Hepatocyte (in vitro differentiated cells): ENCODE measurements at places on chromosomes 2 and 18. TPM values are rescaled to one million over a fixed set of nuclear protein-coding genes. Genes with fewer than 3 reads are reported as not detected.
A peak's percentile ranks its signal among the peaks of the same experiment; 100 is the strongest.

CCDC121 gene
- 2.7 and 5.4 TPM in 2 replicates for polyA plus RNA-seq

KLHL14 gene
- polyA plus RNA-seq = 0.12 and 0.44 TPM in 2 replicates

RALBP1 gene
- polyA plus RNA-seq = 41.2 and 41.3 TPM in 2 replicates

RAD51AP2 gene
- 0.21 and 0.35 TPM in 2 replicates for polyA plus RNA-seq

CNTNAP5 gene
- 0.28 and 0.41 TPM in 2 replicates for polyA plus RNA-seq

TTC21B gene
- polyA plus RNA-seq = 5.7 and 7.9 TPM in 2 replicates

SCG2 gene
- polyA plus RNA-seq = 21.8 and 23.0 TPM in 2 replicates

CHRND gene
- not detected in 2 replicates for polyA plus RNA-seq

EVA1A gene
- 15.3 and 17.2 TPM in 2 replicates for polyA plus RNA-seq

LINC00305 gene
- 1.5 and 1.9 TPM in 2 replicates for polyA plus RNA-seq

LYPD6B gene
- 26.0 and 26.4 TPM in 2 replicates for polyA plus RNA-seq

DNA sequence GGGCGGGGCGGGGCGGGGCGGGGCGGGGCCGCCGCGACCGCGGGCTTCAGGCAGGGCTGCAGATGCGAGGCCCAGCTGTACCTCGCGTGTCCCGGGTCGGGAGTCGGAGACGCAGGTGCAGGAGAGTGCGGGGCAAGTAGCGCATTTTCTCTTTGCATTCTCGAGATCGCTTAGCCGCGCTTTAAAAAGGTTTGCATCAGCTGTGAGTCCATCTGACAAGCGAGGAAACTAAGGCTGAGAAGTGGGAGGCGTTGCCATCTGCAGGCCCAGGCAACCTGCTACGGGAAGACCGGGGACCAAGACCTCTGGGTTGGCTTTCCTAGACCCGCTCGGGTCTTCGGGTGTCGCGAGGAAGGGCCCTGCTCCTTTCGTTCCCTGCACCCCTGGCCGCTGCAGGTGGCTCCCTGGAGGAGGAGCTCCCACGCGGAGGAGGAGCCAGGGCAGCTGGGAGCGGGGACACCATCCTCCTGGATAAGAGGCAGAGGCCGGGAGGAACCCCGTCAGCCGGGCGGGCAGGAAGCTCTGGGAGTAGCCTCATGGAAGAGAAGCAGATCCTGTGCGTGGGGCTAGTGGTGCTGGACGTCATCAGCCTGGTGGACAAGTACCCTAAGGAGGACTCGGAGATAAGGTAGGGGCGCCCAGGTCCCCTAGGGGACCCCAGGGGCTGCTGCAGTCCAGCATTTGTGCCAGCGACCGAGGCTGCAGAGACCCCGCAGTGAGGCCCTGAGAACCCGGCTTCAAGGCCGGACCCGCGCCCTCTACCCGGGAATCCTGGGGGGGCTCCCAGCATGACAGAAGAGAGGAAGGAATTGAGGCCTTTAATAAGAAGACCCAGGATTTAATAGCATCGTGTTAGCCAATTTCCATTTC is at the start of gene KHK:
TSS of gene KHK (plus strand) at position 49 of the 870 bp plus-strand sequence. CDS start at position 537, 488 bp downstream.
- peak within 1 kb of the TSS; percentile 96 for H3K27ac ChIP-seq
- H3K36me3 ChIP-seq = no peaks in the 10 kb centered on the region
- peak within 1 kb of the TSS; percentile 91 for H3K4me3 ChIP-seq
- H3K27me3 ChIP-seq = no peaks in the 10 kb centered on the region
- peak; percentile 68 for DNase-seq

DNA sequence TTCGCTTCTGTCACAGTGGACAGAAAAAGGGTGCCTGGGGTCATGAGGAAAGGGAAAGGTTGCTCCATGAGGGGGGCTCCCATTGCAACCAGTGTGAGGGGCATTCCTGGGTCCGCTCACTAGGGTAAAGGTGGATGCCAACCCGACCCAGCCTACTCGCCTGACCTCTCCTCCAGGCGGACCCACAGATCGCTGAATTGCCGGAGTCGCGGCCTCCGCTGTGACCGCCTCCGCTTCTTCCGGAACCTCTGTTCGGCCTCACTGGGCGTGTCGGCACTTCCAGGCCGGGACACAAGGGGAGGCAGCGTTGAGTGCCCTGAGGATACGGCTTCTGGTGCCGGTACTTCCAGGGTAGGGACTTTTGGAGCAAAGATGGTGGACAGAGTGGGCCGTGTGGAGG is 57.1 kb downstream of the TRABD2A start:
- no peaks in the 10 kb centered on the region for H3K4me1 ChIP-seq
- H3K27ac ChIP-seq = no peak overlapping the region
- no peaks in the 10 kb centered on the region for H3K36me3 ChIP-seq
- no peak for DNase-seq
- H3K4me3 ChIP-seq = no peak overlapping the region
- H3K27me3 ChIP-seq = no peaks in the 10 kb centered on the region

- DNase-seq = no peak
- no peaks in the 10 kb centered on the region for H3K36me3 ChIP-seq
- H3K27me3 ChIP-seq = no peaks in the 10 kb centered on the region
- no peaks in the 10 kb centered on the region for H3K4me1 ChIP-seq
- no peak overlapping the region for H3K27ac ChIP-seq
- no peak overlapping the region for H3K4me3 ChIP-seq
Measured at GRCh38 chr2:145366341-145366740, 846.4 kb upstream of the ZEB2 start.

GRCh38 chr2:61272421-61273070 is 110.6 kb downstream of the C2orf74 start:
- no peak overlapping the region for H3K4me3 ChIP-seq
- H3K4me1 ChIP-seq = no peaks in the 10 kb centered on the region
- H3K27ac ChIP-seq = no peak overlapping the region

DNA sequence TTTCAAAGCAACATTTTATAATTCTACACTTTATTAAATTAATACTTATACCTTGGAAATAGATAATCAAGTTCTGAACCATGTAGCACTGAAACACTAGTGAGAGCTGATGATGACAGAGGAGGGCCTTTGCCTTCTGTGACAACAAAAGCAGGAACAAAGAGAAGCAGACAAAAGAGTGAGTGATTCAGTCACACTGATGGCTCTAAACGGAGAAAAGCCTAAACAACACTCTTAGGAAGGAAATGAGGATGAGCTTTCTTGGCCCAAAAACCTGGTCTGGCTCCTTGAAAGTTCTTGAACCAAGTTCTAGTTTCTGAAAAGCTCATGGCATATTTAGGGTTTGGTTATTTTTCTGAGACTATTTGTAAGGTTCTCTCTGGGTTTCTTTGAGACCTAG is 271.9 kb downstream of the DPP10 start:
- H3K36me3 ChIP-seq = no peaks in the 10 kb centered on the region
- H3K27ac ChIP-seq = no peak overlapping the region
- no peaks in the 10 kb centered on the region for H3K4me1 ChIP-seq
- no peaks in the 10 kb centered on the region for H3K27me3 ChIP-seq

GRCh38 chr2:128304715-128305554 is 13.7 kb downstream of the HS6ST1 start:
- no peak overlapping the region for H3K4me3 ChIP-seq
- no peaks in the 10 kb centered on the region for H3K27me3 ChIP-seq
- peak; percentile 92 for DNase-seq
- peaks cover 36% of the 10 kb centered on the region for H3K4me1 ChIP-seq
- no peaks in the 10 kb centered on the region for H3K36me3 ChIP-seq

- DNase-seq = no peak
- no peaks in the 10 kb centered on the region for H3K27me3 ChIP-seq
- no peaks in the 10 kb centered on the region for H3K4me1 ChIP-seq
- no peak overlapping the region for H3K4me3 ChIP-seq
- no peaks in the 10 kb centered on the region for H3K36me3 ChIP-seq
Measured at GRCh38 chr2:179072527-179072926, 22.6 kb upstream of the CCDC141 start.

DNA sequence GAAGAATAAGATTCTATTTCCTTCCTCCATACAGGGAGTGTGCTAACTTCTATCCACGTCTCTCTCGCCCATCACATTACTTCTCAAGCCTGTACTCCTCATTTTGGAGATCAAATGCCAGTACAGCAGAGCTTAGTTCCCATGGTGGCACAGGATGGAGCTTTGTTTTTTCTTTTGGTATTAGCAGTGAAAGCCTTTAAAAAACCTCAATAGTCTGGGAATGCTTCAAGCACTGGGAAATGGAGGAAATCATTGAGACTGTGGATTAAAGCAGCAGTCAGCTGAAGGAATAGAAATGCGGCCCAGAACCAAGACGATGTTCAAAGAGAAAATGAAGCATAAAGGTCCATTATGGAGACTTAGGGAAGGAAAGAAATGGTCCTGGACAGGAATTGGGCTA is 102.3 kb downstream of the NRXN1 start:
- H3K27me3 ChIP-seq = no peaks in the 10 kb centered on the region
- H3K4me1 ChIP-seq = no peaks in the 10 kb centered on the region
- H3K27ac ChIP-seq = no peak overlapping the region
- no peak overlapping the region for H3K4me3 ChIP-seq
- no peaks in the 10 kb centered on the region for H3K36me3 ChIP-seq
- DNase-seq = no peak

GRCh38 chr2:122194546-122194945 is 439.1 kb downstream of the TSN start:
- no peaks in the 10 kb centered on the region for H3K4me1 ChIP-seq
- no peak overlapping the region for H3K27ac ChIP-seq
- DNase-seq = no peak
- no peaks in the 10 kb centered on the region for H3K36me3 ChIP-seq

DNA sequence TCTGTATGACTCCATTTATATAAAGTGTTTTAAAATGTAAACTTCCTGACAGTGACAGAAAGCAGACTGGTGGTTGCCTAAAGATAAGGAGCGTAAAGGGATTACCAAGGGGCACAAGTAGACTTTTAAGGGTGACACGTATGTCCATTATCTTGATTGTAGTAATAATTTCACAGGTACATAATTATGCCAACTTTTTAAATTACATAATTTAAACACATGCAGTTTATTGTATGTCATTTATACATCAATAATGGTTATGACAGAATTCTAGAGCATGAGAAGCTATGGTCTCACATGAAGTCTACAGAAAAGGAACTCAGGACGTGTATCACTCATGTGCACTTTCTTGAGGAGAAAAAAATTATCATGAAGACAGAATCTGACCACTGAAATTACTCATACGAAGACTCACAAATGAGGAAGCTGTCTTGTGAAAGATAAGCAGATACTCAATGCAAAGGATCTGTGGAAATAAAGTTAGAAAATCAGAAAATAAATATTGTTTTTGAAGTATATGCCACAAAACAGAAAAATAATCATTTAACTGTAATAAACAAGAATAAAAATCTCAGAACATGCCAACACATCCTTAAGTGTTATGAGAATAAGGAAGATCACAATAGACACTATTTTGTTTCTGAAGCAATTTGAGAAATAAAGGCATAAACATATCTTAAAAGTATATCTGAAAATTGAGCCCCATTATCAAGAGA is 84.4 kb downstream of the TMEM131 start:
- H3K4me1 ChIP-seq = peaks cover 20% of the 10 kb centered on the region
- no peaks in the 10 kb centered on the region for H3K27me3 ChIP-seq
- no peak for DNase-seq
- no peaks in the 10 kb centered on the region for H3K36me3 ChIP-seq
- H3K27ac ChIP-seq = no peak overlapping the region
- no peak overlapping the region for H3K4me3 ChIP-seq
